Spleen (tissue), 13 donors: ENCODE measurements at places on chromosomes 7 and 10. TPM values are rescaled to one million over a fixed set of nuclear protein-coding genes. Genes with fewer than 3 reads are reported as not detected.

DNA sequence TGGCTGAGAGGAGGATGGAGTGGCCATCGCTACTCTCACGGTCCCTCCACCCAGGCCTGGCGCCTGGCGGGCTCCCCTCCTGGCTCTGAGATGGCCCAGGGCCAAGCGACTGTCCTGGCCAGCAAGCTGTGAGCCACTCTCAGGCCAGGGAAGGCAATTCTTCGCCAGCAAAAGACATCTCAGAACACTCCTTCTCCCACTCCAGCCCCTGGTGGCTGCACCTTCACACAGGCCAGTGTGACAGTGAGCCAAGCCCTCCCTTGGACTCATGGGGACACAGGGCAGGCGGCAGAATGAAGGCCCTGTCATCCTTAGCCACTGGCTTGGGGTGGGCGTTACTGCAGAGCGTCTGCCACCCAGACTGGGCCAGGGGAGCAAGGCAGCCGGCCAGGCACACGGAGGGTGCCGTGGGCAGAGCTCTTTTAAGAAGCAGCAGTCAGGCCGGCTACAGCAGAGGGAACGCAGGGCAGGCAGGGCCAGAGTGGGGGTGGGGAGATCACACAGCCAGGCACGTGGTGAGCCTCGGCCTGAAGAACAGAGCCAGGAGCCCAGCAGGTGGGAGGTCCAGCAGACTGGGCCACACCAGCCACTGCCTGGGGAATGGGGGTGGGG lies 14.4 kb downstream of the STK32C start:
- no peaks in the 10 kb centered on the region for H3K4me1 ChIP-seq
- H3K36me3 ChIP-seq: no peaks in the 10 kb centered on the region
- H3K27ac ChIP-seq: no peak overlapping the region
- no peak for DNase-seq

GRCh38 chr7:22791204-22792158 lies 31.2 kb downstream of the TOMM7 start:
- no peak for DNase-seq
- no peaks in the 10 kb centered on the region for H3K4me1 ChIP-seq
- no peak overlapping the region for H3K27ac ChIP-seq
- no peak overlapping the region for H3K4me3 ChIP-seq

DNA sequence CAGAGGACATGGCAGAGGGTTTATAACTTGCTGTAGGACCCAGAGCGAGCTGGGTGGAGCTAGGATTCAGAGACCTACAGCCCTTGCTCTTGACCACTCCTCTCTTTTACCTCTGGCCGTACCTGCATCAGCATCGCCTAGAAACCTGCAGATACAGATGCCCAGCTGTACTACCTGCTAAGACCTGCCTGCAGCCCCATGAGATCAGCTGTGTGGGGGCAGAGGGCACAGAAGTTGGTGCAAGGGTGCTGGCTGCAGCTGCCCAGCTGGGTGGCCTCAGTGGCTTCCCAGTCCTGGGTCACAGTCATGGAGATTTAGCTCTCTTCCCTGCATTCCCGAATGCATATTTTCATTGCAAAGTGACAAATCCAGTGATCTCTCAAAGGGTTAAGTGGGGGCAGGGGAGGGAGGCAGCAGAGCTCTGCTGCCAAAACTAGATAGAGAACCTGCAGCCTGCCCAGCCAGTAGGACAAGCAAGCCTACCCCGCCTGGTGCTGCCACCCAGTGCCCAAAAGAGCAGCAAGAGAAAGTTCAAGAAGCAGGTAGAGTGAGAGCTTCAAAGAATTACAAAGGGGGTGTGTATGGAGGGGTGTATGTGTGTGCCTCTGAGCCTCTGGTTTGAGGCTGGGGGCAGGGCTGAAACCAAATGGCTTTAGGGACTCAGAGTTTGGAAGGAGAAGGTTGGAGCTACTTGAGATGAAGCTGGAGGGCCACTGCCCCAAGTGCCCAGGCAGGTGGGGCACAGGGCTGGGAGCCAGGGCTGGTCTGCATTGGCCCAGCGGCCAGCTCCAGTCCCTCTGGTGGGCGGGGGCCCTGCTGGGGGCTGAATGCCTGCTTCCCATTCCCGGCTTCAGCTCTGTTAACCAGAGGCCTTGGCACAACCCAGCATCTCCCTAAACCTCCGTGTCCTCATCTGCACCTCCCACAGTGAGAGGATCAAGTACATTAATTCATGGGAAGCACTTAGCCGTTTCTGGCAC lies 6.9 kb downstream of the FAM241B start:
- no peaks in the 10 kb centered on the region for H3K36me3 ChIP-seq
- H3K27ac ChIP-seq: no peak overlapping the region
- no peak overlapping the region for H3K4me3 ChIP-seq
- no peaks in the 10 kb centered on the region for H3K27me3 ChIP-seq
- H3K4me1 ChIP-seq: no peaks in the 10 kb centered on the region
- peak; percentile 71 for DNase-seq

The LIMK1 gene
- total RNA-seq: 42.3 TPM

The UNCX gene
- total RNA-seq: not detected

The WNT8B gene
- not detected for total RNA-seq

The TCAF1 gene
- 26.5 TPM for total RNA-seq
